Activated effector memory CD4-positive, alpha-beta T cell treated with Interleukin-2 at 50 U/mL for 16 hours (primary cell): ENCODE measurements at places on chromosomes 4 and X.

DNA sequence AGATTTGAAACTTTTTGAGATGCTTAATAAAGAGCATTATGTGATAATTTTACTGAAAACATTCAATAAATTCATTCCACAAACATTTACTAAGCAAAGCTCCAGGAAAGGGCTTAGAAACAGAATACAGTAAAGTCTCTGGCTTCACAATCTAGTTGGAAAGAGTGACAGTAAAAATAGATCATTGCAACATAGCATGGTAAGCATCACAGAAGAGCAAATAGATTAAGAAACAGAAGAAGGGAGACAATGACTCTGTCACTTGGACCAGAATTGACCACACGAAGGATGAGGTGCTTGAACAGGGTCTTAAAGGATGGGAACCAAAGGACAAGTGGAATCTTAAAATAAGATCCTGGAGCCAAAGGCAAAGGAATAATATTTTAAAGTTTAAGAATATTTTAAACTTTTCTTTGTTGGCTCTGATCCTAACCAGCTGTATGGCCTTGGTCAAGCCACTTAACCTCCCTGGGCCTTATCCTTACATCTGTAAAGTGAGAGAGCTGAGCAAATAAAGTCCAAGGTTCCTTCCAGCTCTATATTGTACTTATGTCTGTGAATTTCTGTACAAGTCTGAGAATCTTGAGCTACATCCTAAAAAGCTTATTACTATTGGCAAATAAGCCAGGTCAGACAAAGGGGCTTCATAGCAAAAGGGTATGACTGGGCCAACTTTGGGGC lies 33.9 kb downstream of the SEC24D start:
- no peak for DNase-seq

DNA sequence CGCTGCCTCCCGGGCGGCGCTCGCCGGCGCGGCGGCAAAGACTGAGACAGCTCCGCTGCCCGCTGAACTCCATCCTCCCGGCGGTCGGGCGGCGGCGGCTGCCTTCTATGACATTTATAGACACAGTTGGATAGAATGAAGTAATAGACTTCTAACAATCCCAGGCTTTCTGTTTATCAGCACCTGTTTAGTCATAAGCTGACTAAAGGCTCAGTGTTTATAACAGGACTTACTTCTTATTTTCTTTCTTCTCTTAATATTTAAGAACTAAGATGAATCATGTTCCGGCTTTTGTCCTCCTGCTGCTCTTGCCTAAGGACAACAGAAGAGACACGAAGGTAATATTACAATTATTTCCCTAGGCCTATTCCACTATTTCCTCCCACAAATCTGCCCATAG lies 3.9 kb downstream of the ARL13A start:
- no peak for DNase-seq

DNA sequence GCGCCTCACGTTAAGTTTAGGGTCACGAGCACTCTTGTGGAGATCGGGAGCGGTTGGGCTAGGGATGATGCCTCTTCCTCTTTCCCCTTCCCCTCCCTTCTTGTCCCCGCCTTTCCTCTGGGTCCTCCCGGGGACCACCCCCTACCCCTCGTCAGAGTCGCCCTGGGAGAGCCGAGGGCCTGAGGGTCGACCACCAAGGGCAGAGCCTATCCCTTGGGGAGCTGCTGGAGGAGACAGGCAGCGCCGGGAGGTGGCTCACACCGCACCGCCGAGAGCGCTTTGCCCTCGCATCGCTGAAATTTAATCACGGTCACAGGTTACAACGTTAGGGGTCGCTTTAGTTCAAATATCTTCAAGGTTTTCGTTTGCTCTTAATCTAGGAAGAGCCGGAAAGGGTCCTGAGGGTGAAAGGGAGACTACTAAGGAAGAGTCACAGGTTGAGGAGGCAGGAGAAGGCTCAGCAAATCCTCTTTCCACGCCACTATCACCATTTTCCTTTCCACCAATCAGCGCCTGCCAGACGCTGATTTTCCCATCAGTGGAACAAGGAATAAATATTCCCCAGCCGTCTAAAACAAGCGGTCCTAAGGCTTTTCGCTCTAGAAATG lies 528 bp upstream of the SNCA start:
- DNase-seq: no peak

- no peak for DNase-seq
Measured at GRCh38 chr4:12116009-12116552, 687.4 kb upstream of the HS3ST1 start.

DNA sequence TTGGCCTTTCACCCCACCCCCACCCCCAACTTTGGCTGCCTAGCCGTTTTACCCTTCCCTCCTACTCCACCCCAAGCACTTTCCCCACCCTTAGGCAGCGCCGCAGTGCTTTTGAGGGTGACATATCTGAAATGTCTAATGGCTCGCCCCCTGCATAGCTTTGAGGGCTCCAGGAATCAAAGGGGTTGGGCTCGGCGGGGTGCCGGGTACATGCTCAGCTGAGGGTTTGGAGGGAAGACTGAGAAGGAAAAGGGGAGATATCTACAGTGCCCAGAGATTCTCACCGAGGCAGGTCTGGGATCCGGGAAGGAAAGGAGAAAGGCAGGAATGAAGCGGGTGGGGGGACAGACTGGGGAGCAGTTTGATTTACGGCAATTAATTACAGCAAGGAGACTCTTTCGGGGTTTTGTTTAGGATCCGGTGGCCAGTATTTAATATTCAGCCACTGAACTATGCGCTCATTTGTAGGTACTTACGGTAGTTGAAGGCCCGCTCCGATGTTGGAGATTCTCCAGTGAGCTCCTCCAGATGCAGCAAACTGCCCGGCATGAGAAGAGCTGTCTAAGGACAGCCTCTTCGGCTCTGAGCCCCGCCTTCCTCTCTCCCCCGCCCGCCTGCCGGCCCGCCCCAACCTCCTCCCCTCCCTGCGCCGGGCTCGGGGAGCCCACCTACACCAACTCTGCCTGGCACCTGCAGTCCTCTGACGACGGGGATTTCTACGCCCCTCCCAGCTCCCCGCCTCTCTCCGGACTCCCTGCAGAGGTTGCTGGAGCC lies at the start of gene IGSF1:
Gene IGSF1, minus strand, starts transcription at position 569 of the 774 bp plus-strand sequence. CDS start 2,632 bp downstream, outside the sequence.
- no peak for DNase-seq

GRCh38 chrX:6228720-6229119 lies at the start of gene NLGN4X:
Gene NLGN4X, minus strand, starts transcription at chrX:6228867. Its CDS starts 77,401 bp downstream, at chrX:6151466.
- DNase-seq: no peak

GRCh38 chr4:70522626-70523025 lies 4.3 kb downstream of the AMTN start:
- no peak for DNase-seq

- no peak for DNase-seq
Measured at GRCh38 chrX:30488092-30488491, 89.5 kb downstream of the TASL start.

GRCh38 chr4:110108422-110108821 lies 90.0 kb downstream of the ELOVL6 start:
- DNase-seq: no peak

DNA sequence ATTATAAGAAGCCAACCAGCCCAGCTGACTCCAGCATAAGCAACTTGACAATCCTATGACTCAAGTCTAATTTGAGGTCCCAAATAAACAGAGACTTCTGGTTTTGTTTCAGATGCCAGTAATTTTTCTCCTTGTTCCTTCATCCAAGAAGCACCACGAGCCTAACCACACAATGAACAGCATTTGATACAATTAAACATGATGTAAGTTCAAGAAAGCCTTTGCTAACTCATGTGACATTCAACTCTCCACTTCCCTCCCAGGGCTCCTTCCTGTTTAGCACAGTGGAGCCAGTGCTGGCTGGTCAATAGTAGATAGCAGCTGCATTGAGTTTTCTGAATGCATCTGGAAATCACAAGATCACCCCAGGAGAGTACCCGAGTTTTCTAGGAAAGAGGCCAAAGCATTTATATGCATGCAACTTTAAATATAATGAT lies 206.3 kb downstream of the ARHGAP24 start:
- no peak for DNase-seq

GRCh38 chr4:123234955-123235354 lies 161.6 kb upstream of the SPRY1 start:
- no peak for DNase-seq

DNA sequence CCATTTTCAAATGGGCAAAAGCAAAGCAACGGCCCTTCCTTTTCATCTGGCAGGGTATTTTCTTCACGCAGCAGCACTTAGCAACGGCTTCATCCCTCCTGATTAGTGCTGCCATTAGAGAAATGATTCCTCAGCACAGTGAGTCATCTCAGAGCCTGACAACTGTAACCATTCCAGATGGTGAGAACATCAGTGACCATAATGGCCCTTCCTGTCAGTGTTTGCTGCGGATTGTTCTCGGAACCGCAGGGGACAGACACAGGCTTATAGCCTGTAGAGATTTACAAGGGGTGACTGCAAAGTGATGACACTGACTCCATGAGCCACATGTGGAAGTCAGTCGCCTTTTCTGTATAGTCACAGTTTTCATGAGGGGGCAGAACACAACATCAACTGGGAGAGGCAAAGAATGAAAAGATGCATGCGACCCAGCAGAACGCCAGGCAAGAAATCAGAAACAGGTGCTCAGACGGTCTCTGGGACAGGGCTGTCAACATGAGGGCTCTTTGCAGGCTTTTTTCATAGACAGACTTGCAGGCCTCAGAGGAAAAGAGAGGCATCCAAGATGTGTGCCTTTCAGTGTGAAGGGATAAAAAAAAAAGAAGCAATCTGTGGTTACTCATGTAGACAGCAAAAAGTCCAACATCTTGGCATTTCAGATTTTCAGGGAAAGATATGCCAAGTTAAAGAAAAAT lies 69.9 kb upstream of the FBXW7 start:
- DNase-seq: no peak

GRCh38 chrX:139784807-139785206 lies 76.8 kb upstream of the MCF2 start:
- no peak for DNase-seq

GRCh38 chrX:1853916-1854315 lies 239.1 kb downstream of the ASMT start:
- no peak for DNase-seq

DNA sequence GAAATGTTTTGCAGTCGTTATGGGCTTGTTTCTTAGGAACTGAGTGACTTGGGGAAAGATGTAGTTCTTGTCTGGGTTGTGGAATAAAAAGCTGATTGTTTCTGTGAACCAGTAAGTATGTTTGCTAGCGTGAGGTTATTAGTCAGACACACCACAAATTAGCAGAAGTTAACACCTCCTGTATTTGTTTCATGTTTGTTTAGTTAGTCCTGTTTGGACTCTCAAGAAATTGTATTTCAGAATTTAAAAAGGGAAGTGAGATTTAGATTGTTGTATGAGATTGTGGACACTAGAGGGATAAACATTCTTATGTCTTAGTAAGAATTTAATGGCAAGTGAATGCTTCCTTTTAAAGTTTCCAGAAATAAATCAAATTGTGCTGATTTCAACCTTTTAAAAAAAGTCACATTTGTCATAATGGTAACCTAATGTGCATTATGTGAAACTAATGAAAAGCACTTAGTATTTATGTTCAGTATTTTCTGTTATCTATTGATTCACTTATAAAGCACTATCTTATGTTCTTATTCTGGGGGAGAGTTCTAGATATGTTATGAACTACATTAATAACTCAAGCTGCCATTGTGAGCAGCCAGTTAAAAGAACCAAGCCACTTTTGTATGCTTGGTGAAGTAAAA lies 25.6 kb downstream of the ATP10D start:
- DNase-seq: no peak
